Stimulated activated CD4-positive, alpha-beta T cell treated with anti-CD3 and anti-CD28 coated beads, Interleukin-12 subunit alpha, Interleukin-12 subunit beta, amount 100 ng/mL, for 4 hours (primary cell): ENCODE measurements at places on chromosomes 2 and 18.

DNA sequence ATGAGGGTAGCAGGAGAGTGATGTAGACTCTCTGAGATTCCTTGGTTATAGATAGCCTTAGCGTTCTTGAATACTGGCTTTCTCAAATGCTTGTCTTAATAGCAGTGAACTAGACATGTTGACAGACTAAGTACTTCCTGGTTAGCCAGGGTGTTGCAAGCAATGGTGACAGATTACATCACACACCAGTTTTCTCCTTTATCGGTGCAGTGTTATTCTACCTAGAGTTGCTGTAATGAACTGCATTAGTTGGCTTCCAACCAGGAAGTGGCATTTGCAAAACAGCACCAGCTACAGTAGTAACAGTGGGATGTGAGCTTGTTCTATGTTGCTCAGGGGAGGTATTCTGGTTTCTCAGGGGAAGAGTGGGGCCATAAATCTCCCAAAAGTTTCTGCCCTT is 582.2 kb upstream of the DDX18 start:
- no peak for DNase-seq

- no peak for DNase-seq
Observed at GRCh38 chr18:79926715-79927606, 24.5 kb downstream of the SLC66A2 start.

DNA sequence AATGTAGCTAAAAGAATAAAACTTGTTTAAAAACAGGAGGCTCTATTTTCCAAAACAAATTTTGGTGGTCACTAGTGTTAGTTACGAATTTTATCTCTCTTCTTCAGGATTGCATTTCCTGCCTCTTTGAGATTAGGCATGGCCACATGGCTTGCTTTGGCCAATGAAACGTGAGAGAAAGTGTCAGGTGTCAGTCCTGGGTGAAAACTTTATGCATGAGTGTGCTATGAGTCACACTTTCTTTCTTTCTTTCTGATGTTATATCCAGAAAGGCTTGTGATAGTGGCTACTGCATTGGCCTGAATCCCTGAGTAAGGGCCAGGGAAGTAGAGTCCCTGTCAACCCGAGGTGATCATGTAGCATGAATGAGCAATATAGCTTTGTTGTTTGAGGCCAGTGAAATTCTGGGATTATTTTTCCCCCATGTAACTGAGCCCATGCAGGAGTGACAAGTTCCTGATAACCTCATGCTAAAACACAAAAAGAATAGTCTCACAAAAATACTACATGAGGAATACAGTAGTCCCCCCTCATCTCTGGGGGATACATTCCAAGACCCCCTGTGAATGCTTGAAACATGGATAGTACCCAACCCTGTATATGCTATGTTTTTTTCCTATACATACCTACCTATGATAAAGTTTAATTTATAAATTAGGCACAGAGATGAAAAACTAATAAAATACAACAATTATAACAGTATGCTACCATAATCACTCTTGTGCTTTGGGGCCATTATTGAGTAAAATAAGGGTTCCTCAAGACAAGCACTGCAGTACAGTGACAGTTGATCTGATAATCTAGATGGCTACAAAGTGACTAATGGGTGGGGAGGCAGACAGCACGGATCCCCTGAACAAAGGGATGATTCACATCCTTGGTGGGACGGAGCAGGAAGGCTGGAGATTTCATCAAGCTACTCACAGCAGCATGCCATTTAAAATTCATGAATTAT is 109.5 kb downstream of the CDC42EP3 start:
- no peak for DNase-seq

DNA sequence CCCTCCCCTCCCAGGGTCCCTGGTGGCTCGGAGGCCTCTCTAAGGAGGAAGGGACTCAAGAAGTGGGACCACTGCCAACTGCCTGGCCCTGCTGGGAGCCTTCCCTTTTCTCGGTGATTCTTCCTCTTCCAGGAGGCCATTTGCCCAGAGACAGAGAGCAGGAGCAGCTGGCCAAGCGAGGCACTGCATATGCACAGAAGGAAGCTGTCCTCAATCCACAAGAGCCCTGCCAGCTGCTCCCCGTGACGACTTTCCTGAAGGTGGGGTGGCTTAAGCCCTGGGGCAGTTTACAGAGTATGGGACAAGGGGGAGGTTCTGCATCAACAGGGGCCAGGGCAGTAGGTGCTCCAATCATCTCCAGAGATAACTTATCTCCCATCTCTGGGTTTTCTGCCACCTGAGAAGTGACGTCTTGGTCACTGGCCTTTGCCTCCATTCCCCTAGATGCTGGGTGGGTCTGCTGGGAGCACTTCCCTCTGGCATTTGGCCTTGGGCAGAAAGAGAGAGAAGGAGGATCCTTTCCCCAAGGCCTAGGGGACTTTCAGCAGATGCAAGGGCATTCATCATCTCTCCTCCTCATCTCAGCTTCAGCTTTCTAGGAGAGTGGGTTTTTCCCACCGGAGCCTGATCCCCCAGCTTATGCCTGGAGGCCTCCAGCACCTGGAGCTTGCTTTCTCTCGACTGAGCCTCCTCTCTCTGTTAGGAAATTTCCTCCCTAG is 28.5 kb downstream of the CIB4 start:
- DNase-seq, result no peak

DNA sequence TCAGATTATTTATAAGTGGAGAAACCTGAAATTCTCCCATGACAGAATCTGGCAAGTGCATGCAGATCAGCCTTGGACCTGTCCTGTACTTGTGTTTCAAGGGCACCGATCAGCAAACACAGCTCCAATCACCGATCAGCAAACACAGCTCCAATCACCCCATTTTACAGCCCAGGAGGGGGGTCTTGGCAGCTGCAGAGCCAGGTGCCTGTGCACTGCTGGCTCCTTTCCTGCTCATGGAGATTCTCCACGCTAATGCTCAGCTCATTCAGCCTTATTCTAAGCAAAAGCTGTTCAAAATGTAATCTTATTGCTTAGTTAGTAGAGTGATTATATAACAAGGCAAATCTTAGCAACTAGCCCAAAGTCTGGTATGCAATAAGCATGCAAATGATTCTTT is 623.1 kb upstream of the HS6ST1 start:
- DNase-seq, result no peak

DNA sequence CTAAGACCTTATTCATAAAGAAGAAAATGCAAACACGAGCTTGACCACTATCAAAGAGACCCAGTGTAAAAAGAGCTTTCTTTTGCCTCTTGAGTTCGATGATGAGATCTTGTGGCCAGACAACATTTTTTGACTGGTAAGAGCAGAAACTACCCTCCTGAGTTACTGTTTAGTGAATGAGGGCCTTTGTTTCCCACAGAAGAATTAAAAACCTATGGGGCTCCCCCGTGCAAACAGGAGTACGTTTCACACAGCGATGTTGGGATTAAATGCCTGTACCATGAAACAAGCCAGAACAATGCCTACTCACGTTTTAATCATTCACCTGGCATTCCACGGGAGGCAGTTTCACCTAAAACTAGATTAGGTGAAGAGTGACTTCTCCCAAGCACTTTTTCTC is 36.0 kb downstream of the MYCN start:
- DNase-seq, result no peak

GRCh38 chr2:59694176-59694575 is 859.3 kb downstream of the BCL11A start:
- no peak for DNase-seq

- no peak for DNase-seq
Observed at GRCh38 chr2:4324531-4324930, 621.2 kb downstream of the DCDC2C start.

GRCh38 chr2:200593905-200594304 is 8.1 kb downstream of the AOX1 start:
- DNase-seq, result no peak

GRCh38 chr2:60463249-60463648 is 90.2 kb downstream of the BCL11A start:
- DNase-seq, result no peak

- DNase-seq, result no peak
Observed at GRCh38 chr2:175743011-175743410, 259.1 kb downstream of the LNPK start.

DNA sequence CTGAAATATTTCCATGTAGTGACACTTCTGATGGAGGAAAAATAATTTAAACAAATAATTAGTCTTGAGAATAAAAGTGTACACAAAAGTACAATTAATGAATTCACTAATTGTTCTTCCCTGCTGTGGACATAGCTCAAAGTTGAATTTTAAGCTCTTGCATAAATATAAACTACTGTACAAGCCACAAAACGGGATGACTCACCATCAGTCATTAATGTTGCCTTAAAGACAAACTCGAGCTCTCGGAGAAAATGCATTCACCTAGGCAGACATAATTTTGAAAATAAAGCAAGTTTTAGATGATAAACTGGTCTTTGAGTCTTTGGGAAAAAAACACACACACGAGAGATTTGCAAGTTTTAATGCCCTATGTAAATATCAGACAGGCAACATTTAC is 436.4 kb downstream of the ZNF521 start:
- no peak for DNase-seq

- no peak for DNase-seq
Observed at GRCh38 chr2:124834331-124834730, 809.2 kb downstream of the CNTNAP5 start.

DNA sequence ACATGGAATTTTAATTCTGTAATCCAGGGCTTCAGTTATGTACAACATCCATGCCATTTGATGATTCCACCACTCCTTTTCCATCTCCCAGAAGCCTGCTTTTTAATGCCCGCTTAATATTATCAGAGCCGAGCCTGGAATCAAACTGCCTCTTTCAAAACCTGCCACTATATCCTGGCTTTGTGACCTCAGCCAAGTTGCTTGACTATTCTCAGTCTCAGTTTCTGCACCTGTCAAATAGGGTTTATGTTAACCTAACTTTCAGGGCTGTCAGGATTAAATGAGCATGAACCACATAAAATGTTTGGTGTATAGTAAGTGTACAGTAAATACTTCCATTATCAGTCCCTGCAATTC is 108.7 kb downstream of the XRCC5 start:
- DNase-seq, result no peak

- no peak for DNase-seq
Observed at GRCh38 chr2:60597346-60597745, 43.9 kb upstream of the BCL11A start.

DNA sequence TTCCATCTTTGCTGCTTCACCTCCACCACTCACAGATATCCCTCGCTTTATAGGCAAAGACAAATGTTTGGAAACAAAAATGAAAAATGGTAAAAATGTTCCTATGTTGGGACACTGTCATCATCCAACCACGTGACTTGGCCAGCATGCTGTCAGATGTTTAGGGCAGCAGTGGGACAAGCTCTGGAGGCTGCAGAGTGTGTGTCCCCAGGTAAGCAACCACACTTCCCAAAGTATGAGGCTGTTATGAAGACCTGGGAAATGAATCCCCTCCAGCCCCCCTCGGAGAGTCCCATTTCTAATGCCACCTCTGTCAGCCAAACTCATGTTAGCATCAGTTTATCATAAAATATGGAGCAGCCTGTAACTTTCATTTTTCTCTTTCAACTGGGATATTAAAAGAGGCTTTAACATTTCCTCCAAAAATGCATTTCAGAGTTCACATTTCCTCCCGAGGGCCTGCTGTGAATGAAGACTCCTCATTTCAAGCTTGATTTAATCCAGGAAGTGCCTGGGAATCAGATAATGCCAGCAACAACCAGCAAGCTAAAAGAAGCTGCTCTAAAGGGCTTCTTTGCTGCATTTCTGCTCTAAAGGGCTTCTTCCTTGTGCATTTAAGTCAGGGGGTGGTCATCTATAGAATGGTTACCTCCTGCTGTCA is 66.2 kb downstream of the APOB start:
- DNase-seq, result no peak

GRCh38 chr2:169285531-169286235 is 76.7 kb downstream of the LRP2 start:
- no peak for DNase-seq

- no peak for DNase-seq
Observed at GRCh38 chr2:146128216-146128615, 1608.3 kb upstream of the ZEB2 start.

- DNase-seq, result no peak
Observed at GRCh38 chr2:111049792-111050640, 70.7 kb upstream of the BCL2L11 start.

DNA sequence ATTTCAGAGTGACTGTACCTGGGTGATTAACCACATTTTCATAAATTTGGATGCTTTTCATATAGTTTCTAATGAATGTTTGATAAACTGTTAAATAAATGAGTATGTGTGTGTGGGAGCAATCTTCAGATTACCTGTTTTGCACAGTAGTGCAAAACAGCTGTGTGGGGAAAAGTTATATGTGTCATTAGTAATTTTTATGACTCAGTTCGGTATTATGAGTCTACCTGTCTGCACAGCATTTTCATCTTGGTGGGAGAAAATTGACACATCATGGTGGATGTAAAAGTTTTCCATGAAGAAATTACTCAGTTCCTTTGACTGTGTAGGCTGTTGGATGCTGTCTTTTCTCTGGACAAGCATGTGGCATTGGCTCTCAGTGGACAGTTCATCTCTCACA is 43.8 kb downstream of the LTBP1 start:
- DNase-seq, result no peak

DNA sequence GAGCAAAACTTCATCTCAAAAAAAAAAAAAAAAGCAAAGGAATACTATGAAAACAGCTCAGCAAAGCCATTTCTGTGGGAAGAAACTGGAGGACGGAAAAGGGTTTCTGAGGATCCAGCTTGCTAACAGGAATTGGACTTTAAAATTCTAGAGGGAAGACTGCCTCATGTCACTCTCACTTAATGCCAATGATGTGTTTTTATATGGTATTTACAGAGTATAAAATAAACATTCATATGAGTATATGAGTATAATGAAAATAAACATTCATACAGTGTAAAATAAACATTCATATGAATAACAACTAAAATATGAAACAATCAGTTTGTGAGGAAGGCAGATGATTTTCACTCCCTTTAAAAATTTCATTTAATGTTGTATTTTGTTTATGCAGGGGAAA is 43.9 kb downstream of the CHMP3 start:
- no peak for DNase-seq
